ENCODE measurements at places on chromosomes 7 and 10.
A peak's percentile ranks its signal among the peaks of the same experiment; 100 is the strongest.

- no peak for DNase-seq
Measured at GRCh38 chr10:49139846-49140195, 6.0 kb upstream of the FAM170B start.

DNA sequence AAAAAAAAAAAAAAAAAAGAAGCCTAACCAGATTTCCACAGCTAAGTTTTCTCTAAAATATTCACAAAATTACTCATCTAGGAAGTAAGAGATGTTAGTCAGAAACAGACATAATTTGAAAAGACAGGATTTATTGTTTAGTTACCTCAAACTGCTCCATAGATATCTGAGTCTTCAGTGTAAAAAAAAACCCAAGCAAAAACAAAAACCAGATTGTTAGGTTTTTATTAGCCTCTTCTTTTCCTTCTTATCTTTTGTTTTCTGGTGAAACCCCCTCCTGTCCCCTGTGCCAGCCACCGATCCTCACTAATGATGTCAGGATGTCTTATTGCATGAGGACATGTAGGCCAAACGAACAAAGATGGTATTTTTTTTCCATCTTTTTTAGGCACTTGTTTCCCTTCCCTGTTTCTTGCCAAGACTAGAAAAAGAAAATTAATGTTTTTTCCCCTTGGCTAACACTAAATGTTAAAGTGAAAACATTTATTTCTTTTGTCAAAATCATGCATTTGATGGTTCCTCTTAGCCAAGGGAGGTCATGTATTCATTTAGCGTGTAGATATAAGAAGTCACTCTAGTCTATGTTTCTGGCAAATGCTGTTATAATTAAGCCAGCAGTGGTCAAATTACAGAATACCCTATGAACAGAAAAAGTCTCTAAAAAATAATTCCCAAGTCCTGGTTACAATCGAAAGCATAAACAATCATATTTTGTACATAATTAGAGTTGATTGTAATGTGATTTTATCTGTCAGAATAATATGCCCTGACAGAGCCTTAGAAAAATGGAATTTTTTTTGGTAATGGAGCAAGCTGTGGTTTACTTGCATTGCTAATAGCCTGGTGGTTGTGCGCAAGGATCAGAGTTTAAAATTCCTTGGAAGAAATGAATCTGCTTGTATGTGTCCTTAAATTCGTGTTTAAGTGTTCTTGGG lies 702.4 kb upstream of the FZD8 start:
- DNase-seq, result peak; percentile 22

DNA sequence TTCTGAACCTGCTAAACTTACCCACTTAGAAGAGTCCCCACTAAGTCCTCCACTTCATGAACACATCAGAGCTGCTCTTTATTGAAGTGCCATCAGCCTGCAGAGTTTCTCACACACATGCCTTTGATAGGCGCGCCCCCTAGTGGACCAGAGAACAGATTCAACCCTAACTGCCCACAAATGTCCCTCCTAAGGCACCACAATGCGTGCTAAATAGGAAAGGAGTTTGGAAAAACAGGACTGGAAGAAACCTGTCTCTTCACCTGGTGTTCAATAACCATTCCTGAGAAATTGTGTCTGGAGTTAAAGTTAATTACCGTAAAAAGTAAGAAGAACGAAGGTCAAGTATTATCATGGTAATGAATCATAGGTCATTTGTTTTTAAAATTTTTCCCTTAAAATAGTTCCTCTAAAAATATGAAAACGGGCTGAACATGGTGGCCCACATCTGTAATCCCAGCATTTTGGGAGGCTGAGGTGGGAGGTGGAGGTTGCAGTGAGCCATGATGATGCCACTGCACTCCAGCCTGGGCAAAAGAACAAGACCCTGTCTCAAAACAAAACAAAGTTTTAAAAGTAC lies 249.7 kb downstream of the ELMO1 start:
- peak; percentile 93 for DNase-seq

- peak; percentile 82 for DNase-seq
Measured at GRCh38 chr7:90596671-90597562, 796 bp downstream of the CDK14 start.

- DNase-seq, result peak; percentile 60
Measured at GRCh38 chr7:29442146-29442545, 121.5 kb upstream of the PRR15 start.

DNA sequence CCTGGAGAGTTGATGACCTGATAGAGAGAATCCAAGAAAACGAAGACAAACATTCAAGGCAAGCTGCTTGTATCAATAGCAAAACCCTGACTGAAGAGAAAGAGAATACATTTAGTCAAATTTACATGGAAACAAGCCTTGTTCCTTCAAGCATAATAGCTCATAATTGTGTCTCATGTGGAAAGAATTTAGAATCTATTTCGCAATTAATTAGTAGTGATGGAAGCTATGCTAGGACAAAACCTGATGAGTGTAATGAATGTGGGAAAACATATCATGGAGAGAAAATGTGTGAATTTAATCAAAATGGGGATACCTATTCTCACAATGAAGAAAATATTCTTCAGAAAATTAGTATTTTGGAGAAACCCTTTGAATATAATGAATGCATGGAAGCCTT lies 18.0 kb downstream of the RBAK start:
- no peak for DNase-seq

GRCh38 chr7:37201876-37202198 lies 246.8 kb downstream of the ELMO1 start:
- DNase-seq, result no peak

DNA sequence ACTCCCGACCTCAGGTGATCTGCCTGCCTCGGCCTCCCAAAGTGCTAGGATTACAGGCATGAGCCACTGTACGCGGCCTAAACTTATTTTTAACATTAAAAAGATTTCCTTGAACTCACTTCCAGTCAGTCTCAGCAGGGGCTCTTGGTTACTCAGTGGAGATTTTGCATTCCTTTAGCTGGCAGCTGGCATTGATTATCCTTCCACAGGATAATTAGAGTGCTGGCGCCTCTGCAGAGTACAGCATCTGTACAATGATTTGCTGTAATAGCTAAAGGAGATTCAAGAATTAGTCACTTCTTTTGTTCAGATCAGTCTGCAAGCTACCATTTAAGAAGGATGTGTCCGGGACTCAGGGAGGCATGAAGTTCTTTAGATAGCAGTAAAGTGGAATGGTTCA lies 125.0 kb upstream of the NPY start:
- DNase-seq, result no peak

DNA sequence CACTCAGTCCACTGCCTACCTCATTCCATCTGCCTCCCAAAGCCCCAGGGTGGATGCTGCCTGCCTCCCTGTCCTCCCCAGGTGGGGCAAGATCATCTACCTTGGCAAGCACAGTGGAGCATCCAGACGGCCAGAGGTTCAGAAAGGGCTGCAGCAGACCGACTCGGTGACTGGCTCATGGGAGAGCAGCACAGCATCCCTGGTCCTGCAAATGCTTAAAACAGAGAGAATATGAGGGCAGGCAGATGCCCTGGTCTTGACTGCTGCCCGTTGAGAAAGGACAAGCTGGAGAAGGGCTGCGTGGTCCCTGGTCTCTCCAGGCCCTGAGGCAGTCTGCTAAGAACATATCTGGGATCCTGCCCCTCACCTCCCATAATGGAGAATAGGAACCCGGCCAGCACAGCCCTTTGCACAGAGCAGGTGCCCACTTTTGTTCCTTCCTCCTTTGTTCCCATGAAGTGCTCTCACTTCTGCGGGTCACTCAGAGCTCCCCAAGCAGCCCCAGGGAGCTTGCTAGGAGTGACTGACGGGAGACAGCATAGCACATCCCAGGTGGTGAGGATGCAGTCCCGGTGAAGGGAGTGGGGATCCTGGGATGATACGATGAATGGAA lies 1.4 kb downstream of the HPS1 start:
- no peak for DNase-seq

DNA sequence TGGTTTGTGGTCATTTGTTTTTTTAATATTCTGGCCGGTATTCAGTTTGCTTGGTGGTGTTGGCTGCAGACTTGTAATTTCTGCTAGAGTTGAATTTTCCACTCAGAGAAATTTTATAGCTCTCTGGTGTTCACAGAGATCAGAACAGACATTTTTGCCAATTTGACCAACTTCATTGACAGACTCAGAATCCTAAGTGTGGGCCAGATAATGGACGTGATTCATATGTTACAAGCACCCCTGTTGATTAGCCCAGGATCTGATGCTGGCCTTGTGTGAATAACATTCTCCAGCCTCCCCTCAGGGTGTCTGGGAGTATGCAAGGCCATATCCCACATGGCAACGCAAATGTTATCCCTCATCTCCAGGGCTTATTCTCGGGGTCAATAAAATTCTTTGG lies 283.8 kb downstream of the C7orf25 start:
- no peak for DNase-seq

DNA sequence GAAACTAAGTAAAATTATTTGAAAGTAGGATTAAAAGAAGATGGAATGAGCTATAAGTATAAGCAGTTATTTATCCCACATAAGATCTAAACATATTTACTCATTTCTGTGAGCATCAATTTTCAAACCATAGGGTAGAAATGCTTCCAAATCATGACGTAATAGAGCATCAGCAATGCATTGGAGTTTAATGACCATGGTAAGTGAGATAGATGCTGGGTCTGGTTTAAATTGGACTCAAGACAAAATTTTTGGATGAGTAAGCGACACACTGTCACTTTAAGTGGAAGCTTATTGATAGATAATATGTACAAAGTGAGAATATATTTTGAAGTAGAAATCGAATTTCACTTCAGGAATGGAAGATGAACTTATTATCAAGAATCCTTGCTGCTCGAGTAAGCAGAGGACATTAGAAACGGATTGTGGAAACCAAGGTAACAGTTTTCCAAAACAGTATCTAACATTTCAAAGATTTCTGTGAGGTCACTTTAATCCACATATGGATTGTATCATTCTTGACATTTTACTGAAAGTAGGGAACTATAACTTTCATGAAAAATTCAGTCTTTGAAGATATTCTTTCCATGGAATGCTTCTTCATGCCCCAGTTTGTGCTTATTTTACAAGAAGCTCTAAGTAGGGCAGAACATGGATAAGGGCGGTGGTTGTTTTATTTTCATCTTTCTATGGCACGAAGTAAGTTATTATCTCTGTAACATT lies 85.8 kb downstream of the AGMO start:
- DNase-seq, result no peak

Data from eye (tissue), 1 donor.